ENCODE measurements at places on chromosomes 12 and 14.

DNA sequence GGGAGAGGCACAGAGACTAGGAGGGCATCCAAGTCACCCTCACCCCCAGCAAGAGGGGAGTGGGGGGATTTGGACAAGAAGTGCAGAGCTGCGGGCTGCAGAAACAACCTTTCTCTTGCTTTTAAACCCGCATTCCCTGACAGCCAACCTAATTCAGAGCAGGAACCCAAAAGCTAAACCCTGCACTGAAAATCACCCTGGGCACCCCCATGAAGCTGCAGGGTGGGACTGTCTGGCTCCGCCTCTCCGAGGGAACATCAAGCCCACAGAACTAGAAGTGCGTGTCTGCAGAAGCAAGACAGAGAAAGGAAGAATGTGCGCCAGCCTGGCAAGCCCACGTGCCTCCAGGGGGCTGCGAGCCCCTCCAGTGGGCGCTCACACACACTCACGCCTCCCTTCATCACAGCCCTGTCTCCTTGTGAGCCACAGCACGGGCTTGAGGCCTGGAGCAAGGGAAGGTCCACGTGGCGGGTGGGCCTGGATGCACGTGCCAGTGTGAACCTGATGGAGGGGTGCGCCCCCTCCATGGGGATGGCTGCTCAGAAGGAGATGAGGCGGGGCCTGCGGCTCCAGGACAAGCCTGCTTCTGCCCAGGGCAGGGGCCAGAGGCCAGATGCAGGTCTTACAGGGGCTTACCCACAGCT lies 27.8 kb upstream of the PNMA1 start:
- no peak for DNase-seq

DNA sequence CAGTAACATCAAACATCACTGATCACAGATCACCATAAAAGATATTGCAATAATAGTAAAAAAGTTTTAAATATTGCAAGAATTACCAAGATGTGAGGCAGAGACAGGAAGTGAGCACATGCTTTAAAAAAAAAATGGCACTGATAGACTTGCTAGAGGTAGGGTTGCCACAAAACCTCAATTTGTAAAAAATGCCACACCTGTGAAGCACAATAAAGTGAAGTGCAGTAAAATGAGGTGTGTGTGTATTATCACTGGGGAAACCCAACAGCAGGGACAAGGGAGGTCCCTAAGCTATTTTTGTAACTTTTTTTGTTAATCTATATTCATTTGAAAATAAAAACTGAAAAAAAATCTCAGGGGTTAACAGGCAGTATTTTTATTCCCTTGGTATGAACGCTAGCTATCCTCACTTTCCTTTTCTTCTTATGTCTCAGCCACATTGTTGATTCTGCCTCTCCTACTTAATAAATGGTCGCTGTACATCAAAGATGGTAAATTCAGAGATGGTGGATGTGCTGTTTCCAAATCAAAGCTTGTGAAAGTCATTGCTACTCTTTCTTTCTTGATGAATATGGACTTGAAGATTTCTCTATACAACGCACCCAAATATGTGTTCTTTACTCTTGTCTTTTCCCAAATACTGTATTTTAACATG lies 14.0 kb upstream of the KLRD1 start:
- no peak for DNase-seq

GRCh38 chr12:3034067-3034750 lies 43.0 kb upstream of the TSPAN9 start:
- peak; percentile 12 for DNase-seq

- DNase-seq, result no peak
These were observed 6.0 kb upstream of the GPR84 start for GRCh38 chr12:54370171-54370730.

DNA sequence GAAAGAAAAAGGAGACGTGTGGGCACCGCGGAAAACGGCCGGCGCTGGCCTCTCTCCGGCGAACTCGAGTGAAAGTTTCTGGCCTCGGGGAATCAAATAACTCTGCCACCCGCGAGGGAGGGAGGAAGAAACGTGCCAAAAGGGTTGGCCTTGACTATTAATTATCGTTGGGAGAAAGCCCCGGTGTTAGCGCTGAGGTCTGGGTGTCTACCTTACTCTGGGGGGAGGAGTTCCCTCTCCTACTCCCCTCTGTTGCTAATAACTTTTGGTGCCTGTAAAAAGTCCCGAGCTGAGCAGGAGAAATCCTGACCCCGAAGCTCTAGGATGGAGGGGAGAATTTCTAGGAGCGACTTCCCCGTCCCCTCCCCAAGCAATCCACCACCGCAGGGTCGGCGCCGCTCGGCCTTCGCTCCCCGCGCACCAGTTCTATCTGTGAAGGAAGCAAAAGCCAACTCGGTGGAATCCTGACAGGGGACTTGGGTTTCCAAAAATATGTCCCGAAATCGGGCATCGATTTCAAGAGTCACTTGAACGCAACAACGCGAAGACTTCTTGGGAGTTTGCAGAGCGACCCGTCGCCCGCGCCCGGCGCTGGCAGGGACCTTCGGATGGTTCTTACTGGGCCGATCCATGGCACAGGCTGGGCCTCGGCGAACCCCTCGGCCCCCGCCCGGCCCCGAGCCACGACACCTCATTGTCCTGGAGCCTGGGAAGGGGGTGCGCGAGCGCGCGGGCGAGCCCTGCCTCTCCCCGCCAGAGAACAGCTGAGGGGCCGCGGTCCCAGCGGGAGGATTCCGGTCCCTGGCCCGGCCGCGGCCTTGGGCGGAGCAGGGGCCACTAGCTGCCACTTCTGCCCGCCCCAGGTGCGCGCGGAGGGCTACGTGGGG lies 1.7 kb downstream of the OTX2 start:
- DNase-seq, result no peak

DNA sequence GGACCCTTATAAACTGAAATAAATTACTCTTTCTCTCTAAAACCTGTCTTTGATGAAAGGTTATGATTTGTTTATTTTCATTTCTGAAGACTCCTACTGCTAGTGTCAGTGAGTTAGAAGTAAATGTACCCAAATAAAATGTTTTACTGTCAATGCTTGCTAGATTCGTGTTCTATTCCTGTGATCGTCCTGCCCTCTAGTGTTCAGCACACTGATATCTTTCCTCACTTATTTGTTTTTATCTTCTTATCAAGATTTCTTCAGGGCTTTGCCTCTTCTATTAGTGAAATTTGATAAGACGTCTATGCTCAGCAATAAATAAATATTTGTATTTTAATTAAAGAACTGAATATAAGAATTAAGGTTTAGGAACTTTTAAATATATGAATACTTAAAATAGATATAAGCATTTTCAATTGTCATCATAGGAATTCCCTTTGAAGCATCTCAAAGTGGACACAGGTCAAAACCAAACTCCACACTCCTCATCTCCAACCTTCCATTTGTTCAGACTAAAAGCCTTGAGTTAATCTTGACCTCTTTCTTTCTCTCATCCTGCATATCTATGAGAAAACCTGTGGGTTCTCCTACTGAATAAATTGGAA lies 75.8 kb downstream of the C12orf50 start:
- no peak for DNase-seq

- no peak for DNase-seq
These were observed 42.0 kb downstream of the RPS6KA5 start for GRCh38 chr14:91018481-91018880.

DNA sequence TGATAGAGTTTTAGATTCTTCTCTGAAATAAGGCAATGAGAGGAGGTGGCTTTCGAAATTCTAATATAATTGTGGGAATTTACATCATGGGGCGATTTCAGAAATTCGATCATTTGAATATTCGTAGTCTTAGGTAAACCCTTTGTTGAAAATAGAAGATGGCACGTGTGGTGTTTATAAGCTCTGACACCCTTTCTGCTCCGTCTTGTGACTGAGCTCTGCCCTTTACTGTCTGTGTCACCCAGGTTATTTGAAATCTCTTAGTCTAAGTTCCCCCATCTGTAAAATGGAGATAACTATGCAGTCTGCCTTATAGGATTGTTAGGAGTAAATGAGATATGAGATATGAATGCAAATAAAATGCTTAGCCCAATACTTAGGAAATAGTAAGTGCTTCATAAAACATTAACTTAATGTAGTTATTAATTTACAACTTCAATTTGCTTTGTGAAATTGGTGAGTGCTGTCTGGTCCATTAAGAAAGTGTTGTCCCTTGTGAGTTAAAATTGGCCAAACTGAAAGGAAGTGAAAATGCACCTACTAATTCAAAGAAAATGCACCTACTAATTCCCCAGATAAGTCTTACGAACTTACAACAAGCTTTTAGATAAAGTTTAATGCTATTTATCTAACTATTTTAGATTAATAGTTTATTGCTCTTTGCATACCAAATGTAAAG lies 1.5 kb downstream of the BMAL2 start:
- DNase-seq, result no peak

DNA sequence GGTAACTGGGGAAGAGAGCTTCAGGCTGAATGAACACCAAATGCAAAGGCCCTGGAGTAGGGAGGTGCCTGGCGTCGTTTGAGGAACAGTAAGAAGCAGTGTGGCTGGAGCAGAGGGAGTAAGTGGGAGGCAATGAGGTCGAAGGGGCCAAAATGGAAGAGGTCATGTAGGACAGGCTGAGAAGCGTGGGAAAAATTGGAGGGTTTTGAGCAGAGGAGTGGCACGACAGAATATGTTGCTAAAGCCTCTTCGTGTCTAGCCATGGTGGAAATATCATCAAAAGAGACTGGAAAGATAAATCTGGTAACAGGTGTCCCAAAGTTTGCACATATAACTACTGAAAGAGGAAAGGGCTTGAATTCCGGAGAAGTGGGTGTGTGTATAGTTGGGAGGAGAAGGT lies 1.9 kb downstream of the TRIM9 start:
- DNase-seq, result no peak

- no peak for DNase-seq
These were observed 162.1 kb downstream of the ZFP36L1 start for GRCh38 chr14:68630611-68631393.

DNA sequence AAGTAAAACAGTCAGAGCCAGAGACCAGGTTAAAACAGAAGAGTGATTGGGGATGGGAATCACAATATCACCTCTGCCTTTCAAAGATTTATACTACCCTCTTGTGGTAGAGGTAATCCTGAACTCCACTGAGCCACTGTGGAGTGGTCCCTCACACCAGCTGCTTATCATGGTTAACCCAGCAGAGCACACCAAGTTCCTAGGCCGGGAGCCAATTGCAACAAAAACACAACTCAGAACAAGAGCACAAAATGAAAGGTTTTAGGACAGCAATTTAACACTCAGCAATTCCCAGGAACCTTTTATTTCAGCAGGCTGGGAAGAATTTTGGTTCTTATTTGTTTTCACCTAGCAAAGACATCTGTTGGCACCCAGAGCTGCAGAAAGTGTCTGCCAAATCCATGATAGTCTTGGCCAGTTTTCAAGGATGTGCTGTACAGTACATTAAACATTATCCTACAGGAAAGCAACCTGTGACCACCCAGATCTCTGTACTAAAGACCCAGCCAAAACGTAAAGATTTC lies 220.5 kb upstream of the ATXN7L3B start:
- DNase-seq, result no peak

GRCh38 chr14:104516906-104517305 lies 62.7 kb upstream of the C14orf180 start:
- DNase-seq, result no peak

- DNase-seq, result no peak
These were observed 49.2 kb downstream of the LIN52 start for GRCh38 chr14:74133833-74134481.

GRCh38 chr14:99033951-99034350 lies 238.0 kb downstream of the BCL11B start:
- DNase-seq, result no peak

GRCh38 chr14:64549791-64550620 lies at the start of gene PPP1R36:
PPP1R36 (plus strand) TSS chr14:64549961; CDS start chr14:64549998, 37 bp downstream.
- DNase-seq, result no peak

- no peak for DNase-seq
These were observed 123.3 kb downstream of the SSPN start for GRCh38 chr12:26318661-26319068.

- DNase-seq, result no peak
These were observed 39.7 kb downstream of the PPTC7 start for GRCh38 chr12:110543252-110543959.

DNA sequence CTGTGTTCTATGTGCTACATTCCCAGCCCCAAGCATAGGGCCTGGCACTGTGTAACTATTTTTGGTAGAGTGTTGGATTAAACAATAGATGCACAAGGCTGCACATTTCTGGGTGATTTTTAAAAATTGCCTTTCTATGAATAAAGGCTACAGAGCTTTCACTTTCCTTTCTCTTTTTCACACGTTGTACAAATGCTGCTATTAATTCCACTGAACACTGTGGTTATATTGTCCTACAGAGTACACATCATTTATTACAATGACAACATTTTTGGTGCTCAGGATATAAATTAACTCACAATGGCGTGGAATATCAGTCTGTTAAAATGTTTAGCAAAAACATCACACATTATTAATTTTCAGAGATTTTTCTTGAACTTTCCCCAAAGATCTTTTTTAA lies 3.6 kb upstream of the EML1 start:
- no peak for DNase-seq

- no peak for DNase-seq
These were observed 2.3 kb upstream of the CYP46A1 start for GRCh38 chr14:99681832-99682148.

GRCh38 chr12:18242380-18243089 lies 18.8 kb upstream of the PIK3C2G start:
- DNase-seq, result no peak

- no peak for DNase-seq
These were observed 43.7 kb downstream of the KDM2B start for GRCh38 chr12:121536899-121537813.

GRCh38 chr12:7108003-7108795 lies 815 bp downstream of the C1RL start:
- peak; percentile 40 for DNase-seq

- no peak for DNase-seq
These were observed 2.6 kb downstream of the YAF2 start for GRCh38 chr12:42235426-42235825.

GRCh38 chr12:77442633-77443032 lies 377.3 kb upstream of the E2F7 start:
- DNase-seq, result no peak

GRCh38 chr14:22303589-22304195 lies 285.3 kb downstream of the DAD1 start:
- no peak for DNase-seq

- DNase-seq, result no peak
These were observed 45.6 kb downstream of the UBE3B start for GRCh38 chr12:109523071-109523470.

DNA sequence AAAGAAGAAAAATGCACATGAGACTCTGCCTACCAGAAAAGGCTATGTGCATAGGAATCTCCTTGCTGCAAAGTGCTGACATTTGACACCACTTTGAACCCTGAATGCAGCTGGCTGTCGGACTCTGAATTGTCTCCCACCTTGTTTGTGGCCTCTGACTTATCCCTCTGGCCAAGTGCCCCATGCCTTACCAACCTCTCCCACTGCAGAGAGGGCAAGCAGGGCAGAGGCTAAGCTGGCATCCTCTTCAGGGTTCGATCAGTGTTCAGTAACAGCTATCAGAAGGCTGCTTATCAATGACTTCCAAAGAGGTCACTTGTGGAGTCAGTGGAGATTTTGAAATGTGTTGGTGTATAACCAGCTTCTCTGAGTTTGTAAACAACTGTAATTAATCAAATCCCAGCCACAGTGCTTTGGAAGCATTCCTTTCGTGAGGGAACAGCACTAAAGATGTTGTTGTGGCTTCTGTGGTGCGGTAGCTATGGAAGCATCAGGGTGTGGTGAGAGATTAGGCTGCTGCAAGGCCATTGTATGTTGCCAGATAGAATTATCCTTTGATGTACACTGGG lies 22.6 kb upstream of the BMP4 start:
- no peak for DNase-seq

GRCh38 chr12:28771968-28772367 lies 377.1 kb upstream of the FAR2 start:
- no peak for DNase-seq
